ENCODE measurements at places on chromosomes 2 and 18. TPM values are rescaled to one million over a fixed set of nuclear protein-coding genes. Genes with fewer than 3 reads are reported as not detected.

DNA sequence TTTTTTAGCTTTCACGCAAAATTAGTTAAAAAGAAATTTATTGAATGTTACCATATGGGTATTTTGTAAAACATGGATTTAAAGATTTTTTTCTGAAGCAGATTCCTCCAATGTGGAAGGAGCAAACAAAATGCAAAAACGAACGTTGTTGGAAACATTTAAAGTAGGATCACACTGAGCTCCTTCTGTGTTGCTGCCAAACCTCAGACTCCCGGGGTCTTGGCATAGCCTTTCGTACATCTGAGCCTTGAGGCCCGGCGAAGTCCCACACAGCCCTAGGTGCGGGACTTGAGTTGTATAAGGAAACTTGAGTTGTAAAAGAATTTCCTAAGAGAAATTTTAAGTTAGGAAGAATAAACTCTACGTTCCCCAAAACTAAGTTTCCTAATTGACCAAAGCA lies 52.0 kb upstream of the CD226 start:
- no peaks in the 10 kb centered on the region for H3K36me3 ChIP-seq
- H3K27me3 ChIP-seq, result no peaks in the 10 kb centered on the region
- no peak overlapping the region for H3K27ac ChIP-seq
- no peak overlapping the region for H3K4me3 ChIP-seq
- peak; percentile 38 for DNase-seq
- H3K4me1 ChIP-seq, result no peaks in the 10 kb centered on the region

DNA sequence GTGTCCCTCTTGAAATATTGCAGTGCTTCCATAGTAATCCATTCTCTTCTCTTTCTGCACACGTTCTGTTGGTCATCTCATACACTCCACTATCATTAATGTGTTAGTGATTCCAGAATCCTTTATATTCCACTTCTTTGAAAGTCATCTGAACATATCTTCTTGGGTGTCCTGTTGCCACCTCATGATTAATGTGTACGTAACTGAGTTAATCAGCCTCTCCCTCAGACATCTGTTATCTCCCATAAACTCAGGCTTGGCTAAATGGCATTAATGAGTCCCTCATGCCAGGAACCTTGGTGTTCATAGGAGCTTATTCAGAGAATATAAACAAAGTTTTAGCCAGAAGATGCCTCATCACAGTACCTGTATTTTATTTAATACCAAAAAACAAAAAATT lies 126.4 kb downstream of the NCOA1 start:
- no peaks in the 10 kb centered on the region for H3K4me1 ChIP-seq
- no peaks in the 10 kb centered on the region for H3K27me3 ChIP-seq
- H3K36me3 ChIP-seq, result peaks cover 3% of the 10 kb centered on the region

DNA sequence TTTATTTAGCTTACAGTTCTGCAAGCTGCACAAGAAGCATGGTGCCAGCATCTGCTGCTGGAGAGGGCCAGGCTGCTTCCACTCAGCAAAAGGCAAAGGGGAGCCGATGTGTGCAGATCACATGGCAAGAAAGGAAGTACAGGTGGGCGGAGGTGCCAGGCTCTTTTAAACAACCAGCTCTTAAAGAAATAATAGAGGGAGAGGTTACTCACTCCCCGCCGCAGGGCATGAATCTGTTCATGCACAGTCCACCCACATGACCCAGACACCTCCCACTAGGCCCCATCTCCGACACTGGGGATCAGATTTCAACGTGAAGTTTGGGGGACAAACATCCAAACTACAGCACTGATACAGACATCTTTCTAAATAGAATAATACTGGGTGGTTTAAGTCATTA lies 105.8 kb downstream of the MTCL1 start:
- H3K27me3 ChIP-seq, result no peaks in the 10 kb centered on the region
- peaks cover 23% of the 10 kb centered on the region for H3K36me3 ChIP-seq
- no peak for DNase-seq
- no peak overlapping the region for H3K4me3 ChIP-seq
- H3K4me1 ChIP-seq, result no peaks in the 10 kb centered on the region

GRCh38 chr18:54767098-54767497 lies 61.2 kb upstream of the RAB27B start:
- no peaks in the 10 kb centered on the region for H3K36me3 ChIP-seq
- H3K4me1 ChIP-seq, result no peaks in the 10 kb centered on the region
- no peaks in the 10 kb centered on the region for H3K27me3 ChIP-seq
- no peak overlapping the region for H3K4me3 ChIP-seq
- no peak overlapping the region for H3K27ac ChIP-seq

DNA sequence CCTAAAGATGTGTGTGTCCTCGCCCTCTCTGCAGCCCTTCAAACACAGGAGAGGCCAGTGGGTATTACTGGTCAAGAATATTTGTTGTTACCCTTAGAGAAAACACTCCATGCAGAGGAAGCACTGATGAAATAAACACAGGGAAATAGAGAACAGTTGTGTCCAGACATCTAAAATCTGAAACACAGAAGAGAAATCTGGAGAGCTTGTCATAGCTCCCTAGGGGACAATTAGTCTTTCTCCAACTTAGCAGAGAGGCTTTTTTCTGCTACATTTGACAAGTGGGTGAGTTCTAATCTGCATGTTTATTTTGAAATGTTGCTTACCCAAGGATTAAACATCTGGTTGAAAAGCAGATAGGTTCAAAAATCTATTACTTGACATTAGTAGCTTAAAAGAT lies 190.1 kb downstream of the CTNNA2 start:
- H3K27me3 ChIP-seq, result no peaks in the 10 kb centered on the region
- H3K4me3 ChIP-seq, result no peak overlapping the region
- H3K36me3 ChIP-seq, result no peaks in the 10 kb centered on the region
- no peak overlapping the region for H3K27ac ChIP-seq

GRCh38 chr2:238023608-238024007 lies 37.2 kb upstream of the SCLY start:
- H3K4me1 ChIP-seq, result no peaks in the 10 kb centered on the region
- H3K27ac ChIP-seq, result no peak overlapping the region
- H3K27me3 ChIP-seq, result no peaks in the 10 kb centered on the region
- no peak overlapping the region for H3K4me3 ChIP-seq
- peaks cover 17% of the 10 kb centered on the region for H3K36me3 ChIP-seq
- DNase-seq, result no peak

DNA sequence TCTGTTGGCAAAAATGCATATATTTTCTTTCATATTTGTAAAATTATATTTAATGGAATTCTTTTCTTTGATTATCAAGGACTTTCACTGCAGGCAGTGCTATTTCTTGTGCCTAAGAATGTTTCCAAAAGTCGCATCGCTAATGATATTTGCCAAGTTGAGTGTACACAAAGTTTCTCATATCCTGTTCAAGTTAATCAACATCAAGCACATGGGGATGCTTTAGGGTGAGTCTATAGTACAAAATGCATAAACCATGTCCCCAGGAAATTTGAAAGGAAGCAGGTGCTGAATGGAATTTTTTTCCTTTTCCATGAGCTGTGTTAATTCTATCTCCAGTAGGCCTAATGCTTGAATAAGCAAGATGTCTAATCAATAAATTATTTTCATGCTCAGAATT lies 129.7 kb downstream of the GALNT1 start:
- no peak for DNase-seq
- H3K36me3 ChIP-seq, result no peaks in the 10 kb centered on the region

GRCh38 chr2:123777116-123777515 lies 248.0 kb upstream of the CNTNAP5 start:
- no peak overlapping the region for H3K27ac ChIP-seq
- no peaks in the 10 kb centered on the region for H3K4me1 ChIP-seq
- H3K27me3 ChIP-seq, result no peaks in the 10 kb centered on the region
- H3K36me3 ChIP-seq, result no peaks in the 10 kb centered on the region

DNA sequence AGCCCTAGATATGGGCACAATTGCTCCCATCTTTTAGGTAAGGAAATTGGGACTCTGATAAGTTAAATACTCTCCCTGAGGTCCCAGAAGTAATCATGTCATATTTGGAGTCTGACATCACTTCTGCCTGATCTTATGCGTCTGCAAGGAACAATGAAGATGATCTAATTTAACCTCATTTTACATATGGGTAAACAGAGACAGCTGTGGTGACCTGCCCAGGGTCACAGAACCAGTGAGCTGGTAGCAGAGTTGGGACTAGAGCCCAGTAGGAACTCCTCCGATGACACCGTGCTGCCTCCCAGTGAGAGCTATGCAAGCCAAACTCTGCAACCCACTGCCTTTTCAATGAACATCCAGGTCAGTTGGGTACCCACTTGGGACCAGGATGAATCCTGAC lies 17.8 kb downstream of the CTAGE1 start:
- no peak overlapping the region for H3K27ac ChIP-seq
- no peaks in the 10 kb centered on the region for H3K36me3 ChIP-seq
- no peak for DNase-seq
- H3K4me1 ChIP-seq, result no peaks in the 10 kb centered on the region
- no peak overlapping the region for H3K4me3 ChIP-seq

DNA sequence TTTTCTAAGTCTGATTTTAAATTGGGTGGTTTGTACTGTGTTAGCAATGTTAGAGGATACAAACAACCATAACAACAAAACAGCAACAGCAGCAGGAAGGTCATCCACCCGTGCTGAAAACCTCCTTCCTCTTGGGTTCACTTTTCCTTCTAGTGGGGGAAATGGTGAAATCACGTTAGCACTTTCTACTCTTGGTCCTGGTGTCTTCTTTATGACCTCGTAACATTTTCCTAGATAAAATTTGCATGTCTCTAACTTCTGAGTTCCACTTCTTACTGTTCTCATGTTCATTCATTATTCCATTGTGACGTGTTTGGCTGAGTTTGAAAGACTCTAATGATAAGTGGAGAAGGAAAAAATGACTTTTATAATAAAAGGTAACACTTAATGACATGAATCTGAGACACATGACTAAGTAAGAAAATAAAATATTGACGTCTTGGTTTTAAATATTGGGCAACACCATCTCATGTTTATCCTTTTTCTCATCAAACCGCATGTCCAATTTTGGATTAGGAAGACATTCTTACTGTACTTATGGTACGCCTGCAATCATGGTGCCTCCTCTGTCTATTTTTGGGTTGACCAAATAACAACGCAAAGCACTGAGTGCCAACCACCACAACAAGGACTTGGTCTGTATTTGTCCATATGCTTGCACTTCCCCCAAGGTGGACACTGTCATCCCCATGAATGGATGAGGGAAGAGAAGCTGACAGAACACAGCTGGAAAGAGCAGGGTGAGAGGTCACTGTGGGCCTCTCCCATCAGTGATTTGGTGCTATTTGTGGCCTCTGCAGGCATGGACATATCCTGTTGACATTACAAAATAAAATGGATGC lies 25.7 kb upstream of the IL1R1 start:
- no peak for DNase-seq
- H3K36me3 ChIP-seq, result no peaks in the 10 kb centered on the region
- no peak overlapping the region for H3K4me3 ChIP-seq
- H3K4me1 ChIP-seq, result no peaks in the 10 kb centered on the region
- no peaks in the 10 kb centered on the region for H3K27me3 ChIP-seq

- DNase-seq, result peak; percentile 82
- H3K4me1 ChIP-seq, result peaks cover 14% of the 10 kb centered on the region
- peak overlapping the region; percentile 59 for H3K27ac ChIP-seq
- no peak overlapping the region for H3K4me3 ChIP-seq
- no peaks in the 10 kb centered on the region for H3K36me3 ChIP-seq
These were observed 214.8 kb downstream of the SP3 start for GRCh38 chr2:173750353-173750801.

DNA sequence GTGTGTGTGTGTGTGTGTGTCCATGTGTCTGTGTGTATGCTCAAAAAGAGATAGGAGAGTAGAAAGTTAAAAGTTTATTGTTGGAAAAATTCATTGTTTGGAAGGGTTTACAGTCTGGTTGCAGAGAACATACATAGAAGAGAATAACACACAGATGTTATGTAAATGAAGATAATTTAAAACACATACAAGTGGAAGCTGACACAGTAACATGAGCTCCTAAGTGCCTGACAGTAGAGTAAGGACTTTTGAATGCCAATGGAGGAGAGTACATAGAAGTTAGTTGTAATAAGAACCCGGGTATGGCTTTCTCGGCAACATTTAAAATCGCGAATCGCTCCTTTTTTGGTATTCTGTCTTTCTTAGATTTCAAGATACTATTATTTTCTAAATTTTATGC lies 137.0 kb upstream of the FANCL start:
- DNase-seq, result no peak
- H3K27me3 ChIP-seq, result no peaks in the 10 kb centered on the region
- H3K27ac ChIP-seq, result no peak overlapping the region
- no peak overlapping the region for H3K4me3 ChIP-seq
- H3K36me3 ChIP-seq, result no peaks in the 10 kb centered on the region

DNA sequence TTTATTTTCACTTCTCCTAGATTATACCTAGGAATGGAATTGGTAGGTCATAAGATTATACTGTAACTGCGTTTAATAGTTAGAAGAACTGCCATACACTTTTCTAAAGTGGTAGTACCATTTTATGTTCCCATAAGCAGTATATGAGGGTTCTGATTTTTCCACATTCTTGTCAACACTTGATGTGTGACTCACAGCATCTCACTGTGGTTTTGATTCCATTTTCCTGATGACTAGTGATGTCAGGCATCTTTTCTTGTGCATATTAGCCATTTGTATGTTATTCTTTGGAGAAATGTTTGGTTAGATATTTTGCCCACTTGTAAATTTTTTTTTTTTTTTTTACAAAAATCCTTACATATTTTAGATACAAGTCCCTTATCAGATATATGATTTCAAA lies 2.3 kb downstream of the DCAF17 start:
- peaks cover 30% of the 10 kb centered on the region for H3K36me3 ChIP-seq
- no peak overlapping the region for H3K27ac ChIP-seq
- H3K27me3 ChIP-seq, result no peaks in the 10 kb centered on the region
- no peak overlapping the region for H3K4me3 ChIP-seq
- DNase-seq, result no peak
- H3K4me1 ChIP-seq, result peaks cover 7% of the 10 kb centered on the region

- H3K36me3 ChIP-seq, result peaks cover 13% of the 10 kb centered on the region
- H3K27me3 ChIP-seq, result peaks cover 15% of the 10 kb centered on the region
- H3K27ac ChIP-seq, result peak overlapping the region; percentile 73
- H3K4me3 ChIP-seq, result peak overlapping the region; percentile 52
These were observed 8.3 kb upstream of the TNS1 start for GRCh38 chr2:218010984-218011652.

DNA sequence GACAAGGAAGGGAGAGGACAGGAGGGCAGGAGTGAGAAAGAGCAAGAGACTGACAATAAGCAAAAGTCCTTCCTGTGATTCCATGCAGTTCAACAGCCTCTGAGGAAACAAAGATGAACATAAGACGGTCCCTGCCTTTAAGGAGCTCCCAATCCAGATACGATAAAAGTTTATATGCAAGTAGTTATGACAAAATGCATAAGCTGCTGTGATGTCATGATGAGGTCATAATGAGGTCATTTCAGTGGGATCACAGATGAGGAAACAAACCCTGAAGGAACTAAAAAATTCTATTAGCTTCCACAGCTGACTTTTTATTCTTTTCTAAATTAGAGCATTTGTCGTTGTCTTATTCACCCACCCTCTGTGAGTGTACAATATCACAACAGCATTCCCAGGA lies 458.5 kb upstream of the ACVR2A start:
- H3K27ac ChIP-seq, result no peak overlapping the region
- H3K4me1 ChIP-seq, result no peaks in the 10 kb centered on the region
- H3K27me3 ChIP-seq, result no peaks in the 10 kb centered on the region
- no peak for DNase-seq

The MAP2 gene
- 541 TPM for total RNA-seq

The HDAC4 gene
- 25.6 TPM for total RNA-seq

The SCN1A gene
- total RNA-seq, result 119 TPM

The GYPC gene
- total RNA-seq, result 70.2 TPM

The MDH1B gene
- total RNA-seq, result 6.7 TPM

The CAB39 gene
- 119 TPM for total RNA-seq

The PSMA8 gene
- not detected for total RNA-seq

The TRPM8 gene
- 0.22 TPM for total RNA-seq

The SH3BP4 gene
- total RNA-seq, result 29.6 TPM

The CAPN14 gene
- 0.28 TPM for total RNA-seq
